ENCODE measurements at places on chromosomes 3 and 15.

DNA sequence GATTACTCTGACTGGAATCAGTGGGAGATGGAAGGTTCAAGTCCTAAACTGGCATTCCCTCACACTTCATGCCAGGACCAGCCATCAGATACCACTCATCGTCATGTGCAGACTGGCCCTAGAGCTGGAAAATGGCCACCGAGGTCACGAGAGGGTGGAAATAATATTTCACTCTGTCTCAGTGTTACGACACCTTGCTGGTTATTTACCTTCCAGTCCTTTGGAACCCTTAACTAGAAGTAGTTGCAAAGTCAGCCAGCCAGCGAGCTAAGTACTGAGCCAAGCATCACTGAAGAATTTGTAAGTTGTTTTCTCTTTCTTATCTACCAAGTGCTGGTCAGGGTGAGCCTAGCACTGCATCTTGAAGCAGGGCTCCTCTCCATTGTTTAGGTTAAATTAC, 309.9 kb upstream of the RASGRP1 start:
- DNase-seq = no peak

DNA sequence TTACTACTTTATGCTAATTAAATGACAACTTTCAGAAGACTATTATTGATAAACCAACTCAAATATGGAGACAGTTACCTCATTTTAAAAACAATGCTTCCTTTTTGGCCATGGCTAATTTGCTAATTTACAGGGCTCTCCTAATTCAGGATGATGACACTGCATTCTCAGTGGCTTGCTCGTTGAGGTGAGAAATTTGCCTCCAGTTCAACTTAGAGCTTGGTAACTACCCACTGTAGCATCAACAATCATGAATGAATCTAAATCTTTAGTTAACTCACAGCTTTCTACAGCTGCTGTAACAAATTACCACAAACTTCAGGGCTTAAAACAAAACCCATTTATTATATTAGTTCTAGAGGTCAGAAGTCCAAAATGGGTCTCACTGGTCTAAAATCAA, 14.0 kb downstream of the PBRM1 start:
- peak; percentile 24 for DNase-seq

DNA sequence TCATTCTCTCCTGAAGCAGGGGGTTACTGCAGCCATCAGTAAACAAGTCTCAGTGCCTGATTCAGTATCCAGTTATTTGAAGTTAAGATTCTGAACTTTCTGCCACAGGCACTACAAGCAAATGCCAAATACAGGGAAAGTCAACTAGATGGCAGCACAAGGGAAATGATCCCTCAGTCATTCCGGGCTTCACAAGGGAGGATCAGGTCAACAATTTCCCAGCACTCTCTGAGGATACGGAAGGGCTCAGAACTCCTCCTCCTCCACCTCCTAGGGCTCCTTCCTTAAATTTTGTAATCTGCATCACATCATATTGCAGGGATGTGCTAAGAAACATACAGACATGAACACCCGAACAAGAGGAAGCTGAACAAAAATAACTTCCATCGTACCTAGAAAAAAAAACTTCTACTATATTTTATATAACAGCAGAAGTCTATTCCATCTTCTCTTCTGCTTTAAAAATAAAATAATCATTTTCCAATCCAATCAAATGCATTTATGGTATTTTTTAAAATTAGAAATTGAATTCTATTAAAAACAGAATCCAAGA, 187.1 kb downstream of the FMN1 start:
- no peak for DNase-seq

DNA sequence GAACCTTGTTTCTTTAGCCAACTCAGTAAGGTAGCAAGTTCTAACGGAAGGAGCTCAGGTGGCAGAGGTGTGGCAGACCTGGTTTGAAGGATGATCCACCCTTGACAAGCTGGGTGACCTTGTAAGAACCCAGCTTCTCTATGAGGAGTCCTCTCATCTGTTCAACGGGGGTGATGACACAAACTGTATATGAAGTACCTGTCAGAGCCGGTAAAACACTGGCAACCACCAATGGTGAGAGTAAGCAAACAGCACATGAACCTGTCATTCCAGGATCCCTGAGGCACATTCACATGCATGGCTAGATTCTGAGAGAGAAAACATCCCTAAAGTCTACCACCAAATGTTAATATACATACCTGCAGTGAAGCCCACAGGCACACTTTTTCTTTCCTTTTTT, 2.4 kb downstream of the SCAP start:
- no peak for DNase-seq

DNA sequence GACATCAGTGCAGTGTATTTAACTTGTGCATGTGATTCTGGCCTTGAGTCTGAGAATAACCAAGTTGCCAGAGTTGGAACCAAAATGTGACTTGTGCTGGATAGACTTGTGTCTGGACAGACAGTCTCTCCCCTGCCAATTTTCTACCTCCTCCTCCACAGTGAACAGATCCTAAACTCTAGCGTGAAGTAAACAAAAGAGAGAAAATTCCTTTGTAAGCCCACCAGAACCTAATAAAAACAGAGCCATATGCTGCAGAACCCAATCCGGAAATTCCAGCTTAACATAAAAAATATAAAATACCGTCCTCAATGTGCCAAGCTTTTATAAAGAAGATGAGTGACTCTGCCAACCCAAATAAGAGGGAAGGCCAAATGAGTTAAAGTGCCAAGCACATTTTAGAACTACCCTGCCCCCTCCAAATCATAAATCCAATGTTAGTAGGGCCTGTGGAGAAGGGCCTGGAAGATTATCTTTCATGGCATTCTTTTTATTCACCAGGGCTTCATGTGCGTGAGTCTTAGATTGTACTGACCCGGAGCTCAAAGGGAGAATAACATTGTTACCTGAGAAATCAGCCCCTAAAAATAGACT, 344.6 kb upstream of the PROK2 start:
- no peak for DNase-seq

- no peak for DNase-seq
These were observed 160.8 kb downstream of the EPHB1 start for GRCh38 chr3:134955874-134956273.

GRCh38 chr3:88061746-88062145, 2.7 kb downstream of the ZNF654 start:
- DNase-seq = no peak

- no peak for DNase-seq
These were observed 211.2 kb downstream of the WDR72 start for GRCh38 chr15:53548236-53548635.

DNA sequence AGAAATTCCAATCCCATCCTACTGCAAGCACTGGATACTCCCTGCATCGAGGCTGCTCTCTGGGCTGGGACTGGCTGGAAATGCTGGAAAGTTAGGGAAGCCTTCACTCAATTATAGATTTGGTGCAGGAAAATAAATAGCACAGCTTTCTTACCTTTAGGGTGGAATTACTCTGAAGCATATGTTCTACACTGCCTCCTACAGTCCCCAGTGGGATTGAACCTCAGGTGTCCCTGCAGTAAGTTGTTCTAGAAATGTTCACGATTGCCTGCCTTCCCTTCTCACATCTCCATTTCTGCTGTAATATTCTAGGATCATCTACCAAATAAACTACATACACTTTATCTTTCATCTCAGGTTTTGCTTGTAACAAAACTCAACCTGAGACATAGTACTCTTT, 536.7 kb upstream of the LMCD1 start:
- DNase-seq = no peak

DNA sequence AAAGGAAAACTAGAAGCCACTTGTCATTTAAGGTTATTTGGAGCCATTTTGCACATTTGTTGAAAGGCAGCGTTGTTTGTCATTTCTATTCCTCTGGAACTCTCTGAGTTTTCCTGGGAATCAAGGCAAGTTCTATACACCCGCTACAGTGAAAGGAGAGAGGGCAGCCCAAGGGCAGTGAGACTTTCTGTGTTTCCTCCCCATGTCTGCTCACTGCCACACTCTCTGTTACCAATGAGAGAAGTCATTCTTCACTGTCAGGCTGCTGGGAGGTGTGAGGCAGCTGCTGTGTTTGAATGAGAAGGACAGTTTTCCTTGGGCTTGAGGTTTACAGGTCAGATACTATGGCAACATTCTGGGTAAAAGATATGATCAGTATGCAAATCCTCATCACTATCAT, 36.0 kb downstream of the ATP13A5 start:
- DNase-seq = no peak

DNA sequence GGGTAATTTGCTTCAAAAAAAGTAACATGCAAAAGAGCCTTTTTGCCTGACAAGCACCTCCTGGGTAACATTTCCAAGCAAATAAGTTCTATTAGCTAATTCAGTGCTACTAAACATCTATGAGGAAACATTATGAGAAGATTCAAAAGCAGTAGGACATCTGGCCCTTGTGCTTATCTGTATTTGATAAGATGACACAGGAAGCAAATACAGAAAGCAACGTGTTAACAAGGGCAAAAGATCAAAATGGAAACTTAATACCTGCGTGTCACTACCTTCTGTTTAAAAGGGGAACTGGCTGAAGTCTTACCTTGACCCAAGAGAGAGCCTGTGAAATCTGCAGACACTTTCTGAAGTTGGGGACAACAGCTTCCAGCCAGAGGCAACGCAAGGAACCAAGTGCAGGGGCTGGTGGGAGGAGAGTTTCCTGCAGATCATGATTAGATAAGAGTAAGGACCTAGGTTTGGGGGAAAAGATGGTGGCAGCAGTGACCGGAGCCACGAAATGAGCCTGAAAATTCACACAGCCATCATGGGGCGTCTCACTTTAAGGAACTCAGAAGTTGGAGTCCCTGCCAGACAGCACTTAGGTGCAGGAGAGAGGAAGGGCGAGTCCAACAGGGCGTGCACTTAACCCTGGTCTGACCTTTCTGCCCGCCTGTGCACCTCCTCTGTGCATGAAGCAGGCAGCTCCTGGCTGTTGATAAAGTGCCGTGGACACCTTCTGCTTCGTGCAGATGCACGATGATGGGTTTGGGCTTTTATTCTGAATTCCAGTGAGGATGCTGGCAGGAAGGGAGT, 153.6 kb upstream of the BHLHE40 start:
- peak; percentile 57 for DNase-seq

- peak; percentile 97 for DNase-seq
These were observed at the start of gene NFKBIZ for GRCh38 chr3:101848754-101849713. Gene NFKBIZ, plus strand, starts transcription at chr3:101849514. Its CDS starts 115 bp downstream, at chr3:101849629.

DNA sequence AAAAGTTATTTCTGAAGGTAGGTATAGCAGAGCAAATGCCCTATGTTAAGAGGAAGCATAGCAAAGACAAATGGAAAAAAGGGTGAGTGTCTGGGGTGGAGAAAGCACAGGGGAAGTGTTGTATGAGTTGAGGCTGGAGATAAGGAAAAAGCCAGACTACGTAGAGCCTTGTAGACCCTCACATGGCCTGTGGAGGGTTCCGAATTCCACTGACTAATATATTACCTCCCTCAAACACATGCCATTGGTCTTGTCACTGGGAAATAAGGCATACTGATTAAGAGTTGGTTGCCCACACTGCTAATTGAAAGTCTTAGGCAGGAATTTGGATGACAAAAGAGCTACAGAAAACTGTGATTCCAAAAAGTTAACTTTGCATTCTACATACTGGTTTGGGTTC, 65.2 kb downstream of the TRAT1 start:
- DNase-seq = no peak

DNA sequence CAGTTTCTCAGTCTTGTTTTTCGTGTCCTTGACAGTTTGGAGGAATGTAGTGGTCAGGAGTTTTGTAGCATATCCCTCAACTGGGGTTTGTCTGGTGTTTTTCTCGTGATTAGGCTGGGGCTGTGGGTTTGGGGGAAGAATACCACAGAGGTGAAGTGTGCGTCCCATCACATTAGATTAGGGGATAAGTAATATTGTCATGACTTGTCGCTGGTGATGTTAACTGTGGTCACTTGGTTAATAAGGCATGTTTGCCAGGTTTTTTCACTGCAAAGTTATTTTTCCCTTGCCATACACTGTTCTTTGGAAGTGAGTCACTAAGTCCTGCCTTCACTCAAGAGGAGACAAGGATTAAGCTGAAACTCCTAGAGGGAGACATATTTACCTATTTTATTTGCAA, 39.1 kb downstream of the PAK2 start:
- DNase-seq = no peak

DNA sequence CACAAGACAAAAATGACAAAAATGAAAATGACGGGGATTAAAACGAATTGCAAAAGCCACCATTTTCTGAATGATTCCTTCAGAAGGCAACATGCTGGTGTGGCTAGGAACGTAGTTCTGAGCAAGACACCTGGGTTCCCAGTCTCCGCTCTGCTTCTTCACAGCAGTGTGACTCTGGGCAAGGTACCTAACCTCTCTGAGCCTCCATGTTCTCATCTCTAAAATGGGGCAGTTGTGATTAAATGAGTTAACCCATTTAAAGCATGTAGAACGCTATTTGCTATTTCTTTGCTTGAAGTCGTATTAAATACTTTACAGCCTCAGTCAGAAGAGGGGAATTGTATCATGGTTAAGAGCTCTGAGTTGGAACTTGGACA, 23.6 kb downstream of the BHLHE40 start:
- no peak for DNase-seq

GRCh38 chr3:59266551-59266950, 216.7 kb upstream of the CFAP20DC start:
- DNase-seq = no peak

Data from activated CD4-positive, alpha-beta memory T cell treated with anti-CD3 and anti-CD28 coated beads for 36 hours (primary cell).